Activated naive CD8-positive, alpha-beta T cell treated with anti-CD3 and anti-CD28 coated beads for 36 hours (primary cell): ENCODE measurements at places on chromosomes 6 and 20.

GRCh38 chr20:44714102-44714700 lies 968 bp upstream of the CCN5 start:
- no peak for DNase-seq

- no peak for DNase-seq
These were observed 96.5 kb downstream of the ALDH8A1 start for GRCh38 chr6:134853111-134854055.

- no peak for DNase-seq
These were observed 2.5 kb upstream of the OGFR start for GRCh38 chr20:62802026-62802712.

DNA sequence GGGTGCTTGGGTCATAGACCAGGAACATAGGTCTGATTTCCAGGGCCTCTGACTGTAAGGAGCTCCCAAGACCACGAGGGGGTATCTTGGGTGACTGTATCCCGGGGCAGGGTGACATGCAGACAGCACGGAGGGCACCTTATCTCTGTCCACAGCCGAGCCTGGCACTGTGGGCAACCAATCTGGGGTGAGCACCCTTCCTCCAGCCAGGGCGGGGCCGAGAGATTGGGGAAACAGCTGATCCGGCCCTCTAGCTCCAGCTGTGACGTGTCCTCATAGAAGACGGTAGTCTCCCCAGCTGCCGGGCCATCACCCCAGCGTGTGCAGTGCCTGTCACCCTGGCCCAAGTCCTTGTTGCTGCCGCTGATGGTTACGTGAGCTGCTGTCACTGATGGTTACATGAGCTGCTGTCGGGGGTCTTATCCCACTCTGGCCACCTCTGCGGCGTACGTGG lies 139.6 kb upstream of the RNF24 start:
- DNase-seq = no peak

GRCh38 chr6:157921685-157922367 lies 59.8 kb upstream of the SYNJ2 start:
- no peak for DNase-seq

DNA sequence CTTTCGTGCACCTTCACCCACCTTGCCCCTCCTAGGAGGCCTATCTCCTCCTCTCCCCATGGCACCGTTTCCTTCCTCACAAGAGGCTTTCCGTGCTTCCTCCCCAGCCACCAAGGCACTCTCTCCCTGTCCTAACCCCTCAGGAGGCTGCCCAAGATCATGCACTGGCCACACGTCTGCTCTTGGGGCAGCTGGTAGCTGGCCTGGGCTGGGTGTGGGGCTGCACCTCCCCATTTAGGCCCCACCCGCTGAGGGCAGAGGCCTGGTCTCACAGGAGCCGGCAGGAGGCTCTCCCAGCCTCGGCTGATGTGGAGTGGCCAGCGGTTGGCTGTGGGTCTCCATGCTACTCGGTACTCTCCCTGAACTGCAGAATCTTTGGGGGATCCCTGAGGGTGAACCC lies 13.6 kb downstream of the NOL4L start:
- no peak for DNase-seq

DNA sequence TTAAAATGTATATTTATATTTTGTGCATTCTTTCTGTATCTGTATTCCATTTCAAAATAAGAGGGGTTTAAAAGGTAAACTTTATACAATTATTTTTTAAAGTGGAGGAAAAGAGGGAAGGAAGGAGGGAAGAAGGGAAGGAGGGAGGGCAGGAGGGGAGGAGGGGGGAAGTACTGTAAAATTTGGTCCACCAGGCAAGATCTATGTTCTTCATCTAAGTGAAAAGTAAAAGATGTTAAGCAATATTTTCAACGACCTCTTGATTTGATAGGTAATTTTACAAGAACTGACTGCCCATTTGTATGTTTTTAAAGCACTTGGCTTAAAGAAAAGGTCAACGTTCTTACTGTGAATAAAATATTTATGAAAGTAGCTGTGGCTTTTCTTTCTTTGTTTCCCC lies 29.8 kb upstream of the PCSK2 start:
- no peak for DNase-seq

DNA sequence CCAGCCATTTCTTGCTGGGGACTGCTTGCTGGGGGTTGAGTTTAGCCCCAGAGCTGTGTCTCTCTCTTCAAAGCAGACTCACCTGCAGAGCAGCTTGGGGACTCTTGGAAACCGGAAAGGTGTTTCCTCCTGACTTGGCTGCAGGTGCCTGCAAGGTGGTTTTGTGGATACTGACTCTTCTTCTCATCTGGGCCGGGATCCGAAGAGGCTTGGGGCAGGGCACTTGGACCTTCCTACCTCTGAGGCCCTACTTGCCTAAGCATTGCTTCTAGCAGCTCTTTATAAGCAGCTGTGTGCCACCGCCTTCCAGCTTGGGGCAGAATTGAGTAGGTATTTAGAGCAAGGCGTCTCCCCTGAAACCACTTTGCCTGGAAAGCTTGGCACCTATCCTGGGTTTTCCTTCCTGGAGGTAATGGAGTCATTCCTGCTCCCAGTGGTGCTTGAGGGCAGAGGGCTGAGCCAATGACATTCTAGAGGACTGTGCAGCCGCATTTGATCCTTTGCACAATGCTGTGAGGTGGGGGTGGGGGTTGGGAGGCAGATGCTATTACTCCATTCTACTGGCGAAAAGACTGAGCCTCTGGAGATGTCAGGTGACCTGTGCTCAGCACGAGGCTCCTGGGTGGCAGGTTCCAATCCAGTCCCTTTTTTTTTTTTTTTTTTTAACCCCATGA lies 3.4 kb upstream of the CTSZ start:
- no peak for DNase-seq

DNA sequence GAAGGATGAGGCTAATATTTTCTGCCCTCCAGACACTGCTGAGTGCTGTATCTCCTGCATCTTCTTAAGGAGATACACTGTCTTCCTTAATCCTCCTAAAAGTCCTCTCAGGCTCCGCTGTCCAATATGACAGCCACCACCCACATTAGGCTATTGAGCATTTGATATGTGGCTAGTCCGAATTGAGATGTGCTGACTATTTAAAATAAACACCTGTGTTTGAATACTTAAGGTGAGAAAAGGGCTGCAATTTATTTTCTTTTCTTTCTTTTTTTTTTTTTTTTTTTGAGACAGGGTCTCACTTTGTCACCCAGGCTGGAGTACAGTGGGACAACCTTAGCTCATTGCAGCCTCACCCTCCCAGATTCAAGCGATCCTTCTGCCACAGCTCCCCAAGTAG lies 3.1 kb upstream of the RGL2 start:
- no peak for DNase-seq

DNA sequence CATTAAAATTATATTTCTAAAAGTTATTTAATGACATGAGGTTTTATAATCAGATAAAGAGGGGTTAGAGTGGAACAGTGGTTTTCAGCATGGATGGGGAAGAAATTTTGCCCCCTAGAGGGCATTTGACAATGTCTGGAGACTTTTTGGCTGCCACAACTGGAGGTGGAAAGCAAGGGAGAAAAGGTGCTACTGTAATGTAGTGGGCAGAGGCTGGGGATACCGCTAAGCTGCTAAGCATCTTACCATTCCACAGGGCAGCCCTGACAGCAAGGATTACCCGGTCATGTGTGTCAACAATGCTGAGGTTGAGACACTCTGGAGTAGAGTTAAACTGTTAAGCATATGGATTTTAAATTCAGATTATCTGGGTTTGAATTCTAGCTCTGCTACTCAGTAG lies 52.9 kb upstream of the FABP7 start:
- no peak for DNase-seq

- no peak for DNase-seq
These were observed 2.7 kb downstream of the CST9L start for GRCh38 chr20:23565503-23566045.

GRCh38 chr6:11992086-11992485 lies 20.0 kb upstream of the HIVEP1 start:
- no peak for DNase-seq

GRCh38 chr20:36847009-36847709 lies 28.8 kb upstream of the TLDC2 start:
- DNase-seq = no peak

DNA sequence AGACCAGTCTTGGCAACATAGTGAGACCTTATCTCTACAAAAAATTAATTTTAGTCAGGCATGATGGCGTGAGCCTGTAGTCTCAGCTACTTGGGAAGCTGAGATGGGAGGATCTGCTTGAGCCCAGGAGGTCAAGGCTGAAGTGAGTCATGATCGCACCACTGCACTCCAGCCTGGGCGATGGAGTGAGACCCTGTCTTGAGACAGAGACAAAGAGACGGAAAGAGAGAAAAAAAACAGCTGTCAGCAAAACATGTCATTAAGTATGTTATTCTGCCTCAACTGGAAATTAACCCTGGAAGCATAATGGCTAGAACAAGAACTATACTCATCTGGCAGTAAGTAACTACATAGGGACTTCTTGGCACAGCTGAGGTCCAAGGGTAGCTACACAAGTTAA lies 7.2 kb downstream of the MMS22L start:
- DNase-seq = no peak

DNA sequence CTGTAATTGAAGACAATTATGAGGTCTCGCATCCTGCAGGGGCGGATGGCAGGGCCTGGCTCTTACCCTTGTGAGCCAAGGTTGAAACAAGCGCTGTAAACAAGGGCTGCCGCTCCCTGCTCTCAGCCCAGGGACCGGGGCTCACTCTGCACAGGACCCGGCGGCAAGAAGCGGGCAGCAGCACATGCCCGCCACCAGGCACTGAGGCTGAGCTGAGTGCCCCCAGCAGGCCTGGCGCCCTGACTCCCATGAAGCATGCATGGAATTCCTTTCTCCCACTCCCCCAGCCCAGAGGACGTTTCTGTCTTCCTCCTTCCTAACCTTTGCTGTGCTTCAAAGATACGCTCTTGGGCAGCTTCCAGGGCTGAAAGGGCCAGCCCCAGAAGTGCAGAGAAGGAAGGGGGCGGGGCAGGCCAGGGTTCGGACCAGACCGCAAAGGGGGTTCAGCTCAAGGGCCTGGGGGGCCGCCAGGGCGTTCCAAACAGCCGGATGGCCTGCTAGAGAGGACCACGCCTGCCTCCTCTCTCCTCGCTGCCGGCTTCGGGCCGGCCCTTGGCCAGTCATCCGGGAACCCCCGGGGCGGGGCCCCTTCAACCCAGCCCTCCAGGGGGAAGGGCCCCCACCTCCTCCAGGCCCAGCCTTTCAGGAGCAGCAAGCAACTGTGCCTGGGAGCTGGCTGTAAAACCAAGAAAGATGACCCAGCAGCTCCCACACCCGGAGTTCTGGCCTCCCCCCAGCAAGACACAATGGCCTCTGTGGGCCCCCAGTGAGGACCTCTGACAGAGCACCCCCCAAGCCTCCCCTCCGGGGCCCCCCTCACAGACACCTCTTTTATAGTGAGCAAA lies 109.9 kb downstream of the NOL4L start:
- DNase-seq = peak; percentile 31

DNA sequence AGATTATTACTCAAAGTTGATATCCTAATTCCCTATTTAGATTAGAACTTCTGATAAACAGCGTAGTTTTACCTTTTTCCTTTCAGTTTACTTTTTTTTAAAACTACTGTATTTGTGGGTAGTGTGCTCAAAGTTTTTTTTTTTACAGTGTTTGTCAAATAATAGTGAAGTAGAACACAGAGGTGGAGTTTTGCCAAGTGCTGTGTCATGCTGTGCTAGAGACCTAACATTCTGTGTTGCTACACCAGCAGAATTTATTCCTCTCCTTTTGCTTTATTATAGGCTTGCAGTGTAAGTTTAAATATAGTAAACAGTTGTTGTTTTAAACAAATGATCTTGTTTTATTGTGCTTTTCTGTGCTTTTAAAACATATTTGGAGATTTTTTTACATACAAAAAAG lies 125.4 kb downstream of the HIVEP1 start:
- no peak for DNase-seq

- DNase-seq = no peak
These were observed 189.1 kb upstream of the TCF21 start for GRCh38 chr6:133699741-133700385.

DNA sequence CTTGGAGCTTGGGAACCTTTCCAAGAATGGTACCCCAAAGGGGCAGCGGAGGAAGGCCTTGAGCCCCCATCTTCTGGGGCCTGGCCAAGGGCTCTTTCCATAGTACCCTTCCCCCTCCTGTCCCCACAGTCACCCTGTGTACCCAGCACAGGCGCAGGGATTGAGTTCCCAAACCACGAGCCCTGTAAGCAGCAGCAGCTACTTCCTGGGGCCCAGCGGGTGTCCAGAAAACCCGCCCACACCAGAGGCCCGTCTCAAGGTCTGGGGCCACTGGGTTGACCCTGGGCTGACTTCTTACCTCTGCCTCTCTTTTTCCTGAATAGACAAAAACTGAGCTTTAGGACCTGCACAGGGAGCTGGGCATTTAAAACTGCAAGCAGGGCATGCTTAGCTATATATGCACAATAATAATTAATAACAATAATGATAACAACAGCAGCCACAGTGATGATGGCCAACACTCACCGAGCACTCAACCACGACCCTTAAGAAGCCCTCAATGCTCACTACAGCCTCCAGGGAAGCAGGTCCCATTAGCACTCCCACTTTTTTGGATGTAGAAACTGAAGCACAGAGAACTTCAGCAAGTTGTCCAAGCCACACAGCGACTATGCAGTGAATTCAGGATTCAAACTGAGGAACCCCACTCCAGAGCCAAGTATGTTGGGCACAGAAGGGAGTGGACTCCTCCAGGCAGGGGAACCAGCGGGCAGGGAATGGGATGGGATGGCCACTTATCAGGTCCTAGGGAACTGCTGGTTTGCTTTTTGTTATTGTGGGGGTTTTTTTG lies 14.5 kb downstream of the NOL4L start:
- DNase-seq = no peak

GRCh38 chr6:18763086-18763485 lies 375.9 kb downstream of the RNF144B start:
- no peak for DNase-seq

DNA sequence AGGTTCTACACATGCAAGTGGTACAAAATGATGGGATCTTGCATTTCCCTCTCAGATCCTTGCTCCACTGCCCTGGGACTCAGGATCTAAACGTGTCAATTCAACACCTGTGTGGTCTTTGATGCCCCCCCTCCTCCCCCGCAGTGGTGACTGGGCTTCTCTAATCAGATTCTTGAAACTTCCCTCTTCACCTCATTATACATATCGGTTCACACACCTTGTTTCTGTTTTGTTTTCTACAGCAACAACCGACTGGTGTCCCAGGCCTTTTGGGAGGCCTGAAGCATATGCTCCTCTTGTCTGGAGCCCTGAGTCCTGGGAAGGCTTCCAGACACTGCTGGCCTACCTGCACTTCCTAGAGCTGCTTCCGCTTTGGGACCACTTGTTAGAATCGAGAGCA lies 20.0 kb downstream of the SAMD3 start:
- no peak for DNase-seq

DNA sequence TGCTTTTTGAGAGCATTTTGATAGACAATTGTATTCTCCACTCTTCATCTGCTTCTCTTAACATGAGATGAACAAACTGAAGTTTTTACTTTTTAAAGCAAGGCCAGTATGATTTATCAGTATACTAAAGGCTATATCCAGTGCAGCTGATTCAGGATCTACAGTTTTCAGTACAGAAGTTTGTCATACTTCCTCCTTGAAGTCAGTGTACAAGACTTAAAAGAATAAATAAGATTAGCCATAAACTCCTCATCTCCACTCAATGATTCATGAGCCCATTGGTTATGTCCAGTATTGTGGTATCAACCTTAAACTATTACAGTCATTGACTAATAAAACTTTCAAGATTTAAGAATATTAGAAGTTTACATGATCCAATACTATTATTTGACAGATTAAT lies 374.8 kb upstream of the EPHA7 start:
- DNase-seq = no peak

- DNase-seq = no peak
These were observed 34.0 kb upstream of the SCGN start for GRCh38 chr6:25617997-25618396.

- DNase-seq = no peak
These were observed 32.2 kb downstream of the SMOC2 start for GRCh38 chr6:168473197-168473596.
